A549 treated with Mapracorat at 1 μM for 4 hours (cell line): ENCODE measurements at places on chromosomes 7 and 10. TPM values are rescaled to one million over a fixed set of nuclear protein-coding genes. Genes with fewer than 3 reads are reported as not detected.

Gene DDC
- 0.83 to 1.7 TPM (median 1.2 TPM) in 5 replicates for total RNA-seq

Gene IKZF1
- total RNA-seq: not detected in 5 replicates

Gene IDE
- 18.4 to 26.6 TPM (median 24.6 TPM) in 5 replicates for total RNA-seq

Gene EZH2
- total RNA-seq: 20.3 to 24.1 TPM (median 21.8 TPM) in 5 replicates

Gene UCN3
- not detected in 5 replicates for total RNA-seq

Gene PRPS1L1
- not detected in 5 replicates for total RNA-seq

Gene DPP6
- total RNA-seq: not detected in 5 replicates

Gene IL2RA
- total RNA-seq: not detected in 5 replicates

Gene CHAT
- not detected in 5 replicates for total RNA-seq

Gene CYP26C1
- 0.07 TPM in 1 of 5 replicates, not detected in the others for total RNA-seq

Gene CALHM3
- 0.17 to 0.53 TPM (median 0.30 TPM) in 5 replicates for total RNA-seq

Gene PILRB
- total RNA-seq: 21.1 to 37.1 TPM (median 26.3 TPM) in 5 replicates

Gene ZRANB1
- 7.5 to 9.3 TPM (median 8.9 TPM) in 5 replicates for total RNA-seq

Gene IFIT1B
- total RNA-seq: not detected in 5 replicates
